A549 (cell line): ENCODE measurements at places on chromosomes 6 and 20.

DNA sequence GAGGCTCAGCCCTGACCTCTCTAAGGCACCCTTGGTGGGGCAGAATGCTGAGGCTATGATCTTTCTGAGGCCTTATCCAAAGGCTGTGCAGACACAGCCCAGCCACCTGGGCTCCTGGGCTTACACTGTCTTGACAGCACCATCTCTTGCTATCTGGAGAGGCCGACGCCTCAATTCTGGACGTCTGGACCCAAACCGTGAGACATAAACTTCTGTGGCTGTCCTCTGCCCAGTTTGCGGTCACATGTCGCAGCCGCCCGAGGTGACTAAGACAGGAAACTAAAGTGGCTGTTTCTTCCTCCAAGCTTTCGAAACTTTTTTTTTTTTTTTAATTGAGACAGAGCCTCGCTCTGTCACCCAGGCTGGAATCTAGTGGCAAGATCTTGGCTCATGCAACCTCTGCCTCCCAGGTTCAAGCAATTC is 49.3 kb downstream of the PRR18 start:
- DNase-seq = no peak

GRCh38 chr6:130041594-130041993 is 23.2 kb downstream of the L3MBTL3 start:
- DNase-seq = no peak

- DNase-seq = no peak
Measured at GRCh38 chr6:92460133-92460532, 959.2 kb downstream of the EPHA7 start.

GRCh38 chr20:822651-823573 is 10.6 kb upstream of the FAM110A start:
- DNase-seq = no peak

DNA sequence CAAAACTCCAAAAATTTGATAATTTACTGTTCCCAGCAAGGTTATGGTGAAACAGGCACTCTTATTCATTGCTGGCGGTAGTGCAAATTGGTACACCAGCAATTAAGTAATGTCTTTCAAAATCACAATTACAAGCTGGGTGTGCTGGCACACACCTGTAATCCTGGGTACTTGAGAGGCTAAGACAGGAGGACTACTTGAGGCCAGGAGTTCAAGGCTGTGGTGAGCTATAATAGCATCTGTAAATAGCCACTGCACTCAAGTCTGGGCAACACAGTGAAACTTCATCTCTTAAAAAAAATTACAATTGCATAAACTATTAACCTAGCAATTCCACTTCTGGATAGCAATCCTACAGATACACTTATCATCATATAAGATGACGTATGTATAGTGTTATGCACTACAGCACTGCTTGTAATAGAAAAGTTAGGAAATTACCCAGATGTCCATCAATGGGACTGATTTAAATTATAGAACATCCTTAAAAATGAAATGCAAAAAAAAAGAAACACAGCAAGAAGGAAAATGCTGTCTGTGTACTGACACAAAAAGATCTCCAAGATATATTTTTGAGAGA is 31.4 kb downstream of the NCOA6 start:
- no peak for DNase-seq

GRCh38 chr6:87741001-87741650 is 39.1 kb upstream of the AKIRIN2 start:
- DNase-seq = no peak

DNA sequence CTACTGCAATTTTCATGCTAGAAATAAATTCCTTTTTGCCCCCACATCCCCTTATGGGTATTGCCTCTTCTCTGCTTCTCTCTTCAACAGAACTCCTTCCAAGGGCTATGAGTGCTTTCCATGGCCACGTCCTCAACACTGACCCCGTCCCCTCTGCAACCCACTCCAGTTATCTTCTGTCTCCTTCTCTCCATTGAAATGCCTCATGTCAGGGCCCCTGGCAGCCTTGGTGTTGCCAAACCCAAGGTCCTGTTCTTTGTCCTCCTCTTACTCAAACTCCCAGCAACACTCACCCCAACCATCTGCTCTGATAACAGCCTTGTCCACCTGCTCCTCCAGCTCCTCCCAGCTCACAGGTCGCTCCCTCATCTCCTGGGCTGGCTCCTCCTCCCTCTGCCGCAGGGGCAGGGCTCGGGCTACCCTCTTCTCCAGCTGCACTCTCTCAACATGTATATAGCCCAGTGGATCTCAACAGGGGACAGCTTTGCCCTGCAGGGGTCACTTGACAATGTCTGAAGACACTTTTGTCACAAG is 196.1 kb upstream of the QKI start:
- no peak for DNase-seq

GRCh38 chr6:79672631-79673111 is 41.5 kb downstream of the SH3BGRL2 start:
- DNase-seq = peak; percentile 37

DNA sequence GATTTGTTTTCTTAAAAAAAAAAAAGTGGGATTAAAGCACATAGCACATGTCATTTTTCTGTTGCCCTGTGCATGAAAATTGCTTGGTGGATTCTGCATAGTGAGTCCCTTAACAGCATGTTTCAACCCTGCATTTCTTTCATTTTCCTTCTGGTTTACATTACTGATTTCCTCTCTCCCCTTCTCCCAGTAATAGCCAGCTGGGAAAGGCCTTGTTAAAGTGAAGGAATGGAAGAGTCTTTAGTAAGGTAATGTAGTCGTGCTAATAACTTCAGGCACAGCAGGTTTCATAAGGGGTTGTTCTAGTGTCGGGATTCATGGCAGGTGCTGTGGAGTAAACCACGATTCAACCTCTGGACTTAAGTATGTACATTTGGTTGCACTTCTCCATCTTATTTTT is 202.4 kb downstream of the FARS2 start:
- DNase-seq = no peak

- DNase-seq = no peak
Measured at GRCh38 chr6:106411056-106411455, 50.5 kb downstream of the CRYBG1 start.

GRCh38 chr6:167420858-167421766 is 96.2 kb downstream of the TTLL2 start:
- peak; percentile 7 for DNase-seq

DNA sequence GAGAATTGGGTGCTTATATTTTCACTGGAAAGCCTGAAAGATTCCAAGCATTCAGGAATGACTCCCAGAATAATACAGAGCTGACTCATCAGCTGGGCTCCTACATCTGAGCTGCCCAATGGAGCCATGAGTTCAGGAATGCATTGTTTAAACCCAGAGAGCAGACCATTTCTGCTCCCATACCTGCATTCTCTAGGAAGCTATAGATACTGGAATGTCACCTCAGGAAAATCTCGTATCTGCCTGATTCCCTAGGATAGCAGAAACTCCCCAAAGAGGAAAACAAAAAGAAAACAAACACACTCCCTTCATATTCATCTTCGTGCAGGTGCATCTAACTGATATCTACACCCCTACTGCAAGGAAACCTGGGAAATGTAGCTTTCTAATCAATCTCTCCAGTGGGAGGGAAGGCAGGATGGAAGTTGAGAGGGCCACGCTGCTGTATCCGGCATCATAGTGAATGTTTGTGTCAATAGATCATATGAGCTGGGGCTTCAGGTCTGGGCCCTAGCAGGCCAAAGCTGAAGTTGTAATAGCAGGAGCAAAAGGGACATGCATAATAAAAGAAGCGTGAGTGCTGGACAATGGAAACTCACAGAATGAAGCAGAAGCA is 8.2 kb upstream of the SLC2A12 start:
- DNase-seq = no peak

DNA sequence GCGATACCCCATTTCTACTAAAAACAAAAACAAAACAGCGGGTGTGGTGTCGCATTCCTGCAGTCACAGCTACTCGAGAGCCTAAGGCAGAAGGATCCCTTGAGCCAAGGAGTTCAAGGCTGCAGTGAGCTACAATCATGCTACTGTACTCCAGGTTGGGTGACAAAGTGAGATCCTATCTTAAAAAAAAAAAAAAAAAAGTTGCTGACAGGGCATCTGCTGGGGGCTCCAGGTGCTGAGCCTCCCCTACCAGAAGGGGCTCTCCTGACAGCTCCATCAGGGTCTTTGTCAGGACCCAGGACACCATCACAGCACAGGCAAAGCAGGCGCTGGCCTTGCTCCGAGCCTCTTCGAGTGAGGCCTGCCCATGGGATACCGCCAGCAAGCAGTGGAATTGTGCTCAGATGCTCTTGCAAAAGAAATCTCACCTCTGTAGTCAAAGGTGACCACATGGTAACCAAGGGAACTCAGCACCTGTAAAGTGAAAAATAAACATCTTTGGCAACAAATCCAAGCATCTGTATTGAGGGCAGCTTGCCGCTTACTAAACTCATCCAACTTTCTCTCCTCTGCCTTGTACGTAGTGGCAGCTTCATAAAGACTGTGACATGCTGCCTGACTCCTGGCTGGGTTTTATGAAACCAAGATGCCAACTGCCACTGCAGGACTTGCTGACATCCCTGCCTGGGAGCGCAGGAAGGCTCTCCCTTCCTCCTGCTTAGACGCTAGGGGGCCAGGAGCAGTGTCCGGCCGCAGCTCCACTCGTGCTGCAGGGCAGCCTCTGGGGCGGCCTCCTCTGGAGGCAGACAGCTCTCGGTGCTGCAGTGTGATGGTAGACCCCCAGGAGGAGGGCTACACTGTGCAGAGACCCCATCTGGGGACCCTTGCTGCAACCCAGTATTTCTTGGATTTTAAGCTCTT is 66.9 kb downstream of the PYGB start:
- peak; percentile 58 for DNase-seq

DNA sequence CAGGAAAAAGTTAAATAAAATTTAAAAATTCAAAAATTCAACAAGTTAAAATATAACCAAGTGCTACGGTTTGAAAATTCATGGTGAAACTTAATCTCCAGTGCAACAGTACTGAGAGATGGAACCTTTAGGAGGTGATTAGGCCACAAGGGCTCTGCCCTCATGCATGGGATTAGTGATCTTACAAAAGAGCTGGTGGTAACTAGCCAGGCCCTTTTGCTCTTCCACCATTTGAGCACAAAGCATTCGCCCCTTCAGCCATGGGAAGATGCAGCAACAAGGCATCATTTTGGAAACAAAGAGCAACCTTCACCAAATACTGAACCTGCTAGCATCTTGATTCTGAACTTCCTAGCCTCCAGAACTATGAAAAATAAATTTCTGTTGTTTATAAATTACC is 80.9 kb downstream of the RNGTT start:
- no peak for DNase-seq

- DNase-seq = no peak
Measured at GRCh38 chr6:43171707-43172103, 636 bp downstream of the SRF start.

GRCh38 chr20:45919542-45920399 is 7.8 kb upstream of the PLTP start:
- DNase-seq = no peak

GRCh38 chr6:138857775-138858174 is 61.9 kb downstream of the ECT2L start:
- no peak for DNase-seq

DNA sequence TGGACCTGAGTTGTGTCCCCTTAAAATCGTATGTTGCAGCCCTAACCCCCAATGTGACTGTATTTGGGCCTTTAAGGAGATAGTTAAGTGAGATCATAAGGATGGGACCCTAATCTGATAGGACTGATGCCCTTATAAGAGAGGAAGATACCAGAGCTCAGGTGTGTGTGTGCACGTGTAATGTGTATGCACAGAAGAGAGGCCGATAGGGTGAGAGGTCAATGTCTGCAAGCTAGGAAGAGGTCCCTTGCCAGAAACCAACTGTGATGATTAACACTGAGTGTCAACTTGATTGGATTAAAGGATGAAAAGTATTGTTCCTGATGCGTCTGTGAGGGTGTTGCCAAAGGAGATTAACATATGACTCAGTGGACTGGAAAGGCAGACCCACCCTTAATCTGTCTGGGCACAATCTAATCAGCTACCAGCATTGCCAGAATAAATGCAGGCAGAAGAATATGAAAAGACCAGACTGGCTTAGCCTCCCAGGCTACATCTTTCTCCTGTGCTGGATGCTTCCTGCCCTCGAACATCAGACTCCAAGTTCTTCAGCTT is 299.8 kb downstream of the LRFN2 start:
- no peak for DNase-seq

GRCh38 chr6:93727447-93727846 is 308.1 kb upstream of the EPHA7 start:
- no peak for DNase-seq

DNA sequence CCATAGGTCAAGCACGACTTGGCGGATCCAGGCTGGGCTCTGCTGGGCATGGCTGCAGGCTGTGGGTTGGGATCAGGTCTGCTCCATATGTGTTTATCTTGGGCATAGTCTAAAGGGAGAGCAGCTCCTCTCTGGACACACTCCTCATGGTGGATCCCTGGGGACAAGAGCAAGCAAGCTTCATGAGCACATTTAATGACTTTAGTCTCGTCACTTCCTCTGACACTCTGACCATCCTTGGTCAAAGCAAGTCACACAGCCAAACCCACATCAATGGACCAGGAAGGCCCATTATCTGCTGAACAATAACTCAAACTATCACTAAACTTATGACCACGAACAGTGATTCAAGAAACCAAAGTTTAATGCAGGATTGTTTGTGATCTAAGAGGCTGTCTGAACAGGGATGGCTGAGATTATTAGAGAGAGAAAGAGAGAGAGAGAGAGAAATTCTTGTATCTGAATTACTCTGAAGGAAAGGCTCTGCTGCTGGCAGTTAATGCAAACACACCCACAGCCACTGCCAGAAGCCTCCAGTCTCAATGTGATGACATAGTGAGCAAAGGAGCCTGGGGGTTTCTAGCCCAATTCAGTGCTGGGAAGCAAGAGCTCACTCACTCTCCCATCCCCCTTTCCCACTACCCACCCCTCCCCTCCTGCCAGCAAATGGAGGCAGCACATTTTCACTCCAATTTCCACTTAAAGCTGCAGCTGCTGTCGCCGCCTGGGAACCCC is 490.2 kb upstream of the SULF2 start:
- DNase-seq = no peak

DNA sequence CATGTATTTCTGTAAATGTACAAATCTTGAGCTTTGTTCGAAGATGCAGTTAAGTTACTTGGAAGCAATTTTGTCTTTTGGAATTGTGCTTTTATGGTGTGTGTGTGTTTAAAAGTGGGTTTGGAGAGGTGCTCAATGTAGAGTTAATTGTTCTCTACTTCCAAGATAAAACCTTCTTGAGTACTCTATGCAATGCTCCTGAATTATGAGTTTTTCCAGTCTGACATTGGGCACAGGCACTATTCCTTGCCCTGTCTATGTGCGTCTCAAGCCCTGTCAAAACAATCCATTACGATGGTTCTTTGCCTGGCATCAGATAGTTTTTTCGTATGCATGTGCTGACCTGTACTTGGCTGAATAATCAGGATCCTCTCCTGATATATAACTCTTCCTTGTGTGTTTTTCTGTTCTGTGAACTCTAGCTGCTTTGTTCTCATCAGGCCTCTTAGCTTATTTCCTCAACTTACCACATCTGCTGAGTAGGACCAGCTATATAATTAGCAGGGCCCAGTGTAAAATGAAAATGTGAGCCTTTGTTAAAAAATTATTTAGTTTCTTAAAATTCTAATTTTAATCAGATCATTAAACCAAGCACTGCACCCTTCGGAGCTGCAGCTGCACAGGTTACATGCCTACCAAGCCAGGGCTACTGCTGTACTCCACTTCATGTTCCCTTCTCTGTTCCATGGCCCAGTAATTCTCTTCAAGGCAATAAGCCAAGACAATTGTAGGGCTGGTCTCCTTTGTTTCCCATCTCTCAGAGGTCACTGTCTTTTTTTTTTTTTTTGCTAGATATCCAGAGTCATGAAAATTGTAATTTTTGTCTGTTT is 160.1 kb downstream of the ZFAND3 start:
- DNase-seq = no peak

GRCh38 chr20:33838035-33838864 is 27.1 kb downstream of the CHMP4B start:
- no peak for DNase-seq

- no peak for DNase-seq
Measured at GRCh38 chr20:15380770-15381169, 1043.4 kb upstream of the FLRT3 start.
